ENCODE measurements at places on chromosomes 5 and 9.

DNA sequence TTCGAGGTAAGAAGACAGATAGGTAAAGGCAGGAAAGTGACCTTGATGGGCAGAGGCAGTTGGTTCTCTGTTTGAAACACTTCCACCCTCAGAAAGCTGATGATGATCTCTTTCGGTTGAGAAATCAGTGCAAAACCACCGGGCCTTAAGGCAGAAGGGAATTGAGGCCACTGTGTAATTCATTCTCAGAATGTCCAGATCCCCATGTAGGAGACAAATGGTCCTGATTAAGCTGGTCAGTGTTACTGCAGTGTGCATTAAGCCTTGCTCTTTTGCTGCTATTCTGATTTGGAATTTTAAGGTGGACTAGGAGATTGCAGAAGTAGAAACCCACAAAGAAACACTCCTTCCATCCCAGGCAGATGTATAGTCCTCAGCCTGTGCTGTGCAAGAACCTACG is 255.2 kb downstream of the ARHGAP26 start:
- no peak overlapping the region for H3K27ac ChIP-seq
- no peak overlapping the region for H3K4me3 ChIP-seq
- H3K27me3 ChIP-seq: no peaks in the 10 kb centered on the region
- no peak for DNase-seq
- H3K36me3 ChIP-seq: no peaks in the 10 kb centered on the region

GRCh38 chr5:39941416-39941815 is 516.6 kb upstream of the DAB2 start:
- H3K27me3 ChIP-seq: no peaks in the 10 kb centered on the region
- DNase-seq: no peak
- no peaks in the 10 kb centered on the region for H3K36me3 ChIP-seq
- H3K4me1 ChIP-seq: no peaks in the 10 kb centered on the region
- H3K4me3 ChIP-seq: no peak overlapping the region

- H3K27me3 ChIP-seq: no peaks in the 10 kb centered on the region
- no peak overlapping the region for H3K4me3 ChIP-seq
- no peak for DNase-seq
- H3K27ac ChIP-seq: peak overlapping the region; percentile 94
- H3K36me3 ChIP-seq: no peaks in the 10 kb centered on the region
Measured at GRCh38 chr9:89522959-89523285, 25.0 kb upstream of the SEMA4D start.

GRCh38 chr5:6459896-6460295 is 11.2 kb downstream of the UBE2QL1 start:
- H3K27me3 ChIP-seq: no peaks in the 10 kb centered on the region
- no peak overlapping the region for H3K27ac ChIP-seq
- H3K4me3 ChIP-seq: no peak overlapping the region

DNA sequence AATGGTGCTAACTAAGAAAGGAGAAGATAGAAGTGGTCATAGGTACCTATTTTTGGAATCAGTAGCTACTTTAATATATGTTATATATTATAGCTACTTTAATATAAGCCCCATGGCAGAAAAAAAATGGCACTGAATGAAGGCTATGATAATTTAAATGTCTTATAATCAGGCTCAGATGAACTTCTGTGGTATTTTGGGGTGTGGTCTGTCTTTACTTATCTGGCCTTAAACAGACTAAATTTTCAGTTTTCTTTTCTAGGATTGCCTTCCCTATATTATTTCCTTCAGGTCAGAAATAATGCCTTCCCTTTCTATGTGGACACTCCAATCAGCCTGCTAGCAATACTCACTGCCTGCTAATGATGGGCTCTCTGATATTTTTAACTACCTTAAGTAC is 292.3 kb downstream of the SLF1 start:
- DNase-seq: no peak
- no peaks in the 10 kb centered on the region for H3K36me3 ChIP-seq

DNA sequence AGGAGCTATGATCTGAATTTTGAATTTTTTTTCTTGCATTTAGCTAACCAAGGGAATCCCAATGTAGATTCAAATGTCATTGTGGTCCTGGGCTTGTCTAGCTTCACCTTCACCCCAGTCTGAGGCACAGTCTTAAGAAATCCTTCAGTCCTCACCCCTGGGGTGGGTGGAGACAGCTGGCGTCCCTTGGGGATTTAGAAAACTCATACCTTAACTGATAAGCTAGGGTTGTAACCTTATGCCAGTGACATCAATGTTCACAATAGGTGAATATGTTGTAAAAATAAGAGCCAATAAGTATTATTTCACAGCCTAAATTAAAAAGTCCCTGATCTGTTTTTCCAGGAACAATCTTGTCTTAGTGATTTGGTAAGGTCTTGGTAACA is 4.6 kb downstream of the ISOC1 start:
- H3K4me1 ChIP-seq: peaks cover 7% of the 10 kb centered on the region
- no peak overlapping the region for H3K27ac ChIP-seq
- no peak for DNase-seq

GRCh38 chr5:41921874-41922273 is 3.2 kb upstream of the FBXO4 start:
- no peak for DNase-seq
- H3K36me3 ChIP-seq: peaks cover 6% of the 10 kb centered on the region
- no peaks in the 10 kb centered on the region for H3K27me3 ChIP-seq
- no peak overlapping the region for H3K4me3 ChIP-seq
- H3K4me1 ChIP-seq: peaks cover 21% of the 10 kb centered on the region
- no peak overlapping the region for H3K27ac ChIP-seq

- H3K27me3 ChIP-seq: no peaks in the 10 kb centered on the region
- H3K4me3 ChIP-seq: no peak overlapping the region
- no peaks in the 10 kb centered on the region for H3K4me1 ChIP-seq
- H3K27ac ChIP-seq: no peak overlapping the region
Measured at GRCh38 chr5:76125888-76126287, 42.7 kb downstream of the SV2C start.

- H3K4me3 ChIP-seq: no peak within 1 kb of the TSS
- no peak within 1 kb of the TSS for H3K27ac ChIP-seq
- H3K36me3 ChIP-seq: no peaks in the 10 kb centered on the region
- DNase-seq: no peak
- H3K4me1 ChIP-seq: no peaks in the 10 kb centered on the region
Measured at GRCh38 chr5:150640311-150641005, at the start of gene SYNPO. TSS of gene SYNPO (plus strand) at chr5:150640660. CDS start at chr5:150648276, 7,616 bp downstream.

DNA sequence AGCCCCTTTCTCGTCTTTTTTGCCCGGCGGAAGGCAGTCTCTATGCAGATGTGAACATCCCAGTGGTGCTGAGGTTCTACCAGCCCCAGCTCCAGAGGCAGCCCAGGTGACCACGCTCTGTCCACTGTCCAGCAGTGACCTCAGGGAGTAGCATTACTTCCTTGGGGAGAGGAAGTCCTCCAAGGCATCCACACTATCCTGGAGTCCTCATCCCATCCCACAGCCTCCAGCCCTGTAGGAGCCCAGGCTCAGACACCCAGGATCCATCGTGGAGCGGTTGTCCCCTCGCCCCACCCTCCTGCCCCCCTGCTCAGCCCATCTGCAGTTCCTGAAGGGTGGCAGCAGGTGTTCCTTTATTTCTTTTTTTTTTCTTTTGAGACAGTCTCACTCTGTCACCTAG is 294.5 kb upstream of the IRX4 start:
- no peak for DNase-seq
- H3K36me3 ChIP-seq: no peaks in the 10 kb centered on the region
- H3K4me1 ChIP-seq: no peaks in the 10 kb centered on the region
- H3K4me3 ChIP-seq: no peak overlapping the region
- H3K27me3 ChIP-seq: no peaks in the 10 kb centered on the region

DNA sequence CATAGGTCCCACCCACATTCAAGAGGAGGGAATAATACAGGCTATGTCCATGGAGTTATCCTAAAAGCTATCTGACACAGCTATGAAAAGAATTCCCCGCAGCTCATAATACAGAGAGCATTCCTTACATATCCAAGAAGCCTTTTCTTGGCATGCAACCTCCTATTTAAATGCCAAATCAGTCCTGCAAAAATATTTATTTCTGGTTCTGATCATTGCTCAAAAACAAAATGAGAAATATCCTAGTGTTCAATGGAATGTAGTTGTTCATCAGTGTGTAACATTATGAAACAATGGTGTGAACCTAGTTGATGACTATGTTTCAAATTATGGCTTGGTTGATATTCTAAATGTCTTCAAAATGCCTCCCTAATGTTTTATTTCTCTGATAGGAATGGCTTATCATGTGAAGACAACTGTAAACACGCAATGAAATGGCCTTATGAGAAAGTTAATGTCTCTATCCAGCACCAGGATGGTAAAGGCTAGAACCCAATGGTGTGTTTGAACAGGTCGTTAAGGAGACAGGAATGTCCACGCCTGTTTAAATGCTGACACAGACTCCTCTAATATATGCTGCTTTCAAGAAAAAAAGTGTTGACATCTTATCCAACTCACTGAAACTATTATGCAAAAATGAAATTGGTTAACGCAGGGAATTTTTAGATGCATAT is 126.7 kb upstream of the CDH6 start:
- H3K4me3 ChIP-seq: no peak overlapping the region
- no peaks in the 10 kb centered on the region for H3K27me3 ChIP-seq
- H3K4me1 ChIP-seq: no peaks in the 10 kb centered on the region
- H3K36me3 ChIP-seq: no peaks in the 10 kb centered on the region
- H3K27ac ChIP-seq: no peak overlapping the region
- DNase-seq: no peak

DNA sequence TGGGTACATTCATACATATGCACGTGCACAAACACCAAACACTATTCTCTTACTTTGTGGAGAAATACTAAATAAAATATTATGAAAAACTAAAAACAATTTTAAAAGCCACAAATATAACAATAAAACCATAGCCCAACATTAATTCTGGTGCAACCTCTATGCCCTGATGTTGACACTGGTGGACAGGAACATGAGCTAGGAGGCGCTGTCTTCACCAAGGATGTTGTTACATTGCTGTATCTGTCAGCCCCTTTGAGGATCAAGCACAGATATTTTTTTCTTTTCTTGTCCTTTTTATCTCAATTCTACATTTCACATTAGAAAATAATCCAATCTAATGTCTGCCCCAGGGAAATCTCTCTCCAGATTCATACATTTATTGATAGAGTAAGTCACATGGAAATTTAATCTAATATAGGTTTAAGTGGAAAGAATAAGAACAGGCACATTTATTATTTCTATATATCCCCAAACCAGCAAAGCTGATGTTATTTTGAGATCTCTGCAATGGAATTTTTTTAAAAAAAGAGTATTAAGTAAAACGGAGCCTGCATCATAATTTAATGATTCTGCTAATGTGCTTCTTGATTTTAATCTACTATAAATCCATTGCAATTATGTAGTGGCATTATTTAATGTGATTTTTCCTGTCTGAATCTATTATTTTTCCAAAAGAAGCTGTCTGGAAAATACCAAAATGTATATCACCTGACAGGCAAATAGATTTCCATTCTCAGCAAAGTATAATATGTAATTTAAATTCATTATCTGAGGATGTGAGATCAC is 716.5 kb downstream of the MTRR start:
- no peak for DNase-seq
- no peaks in the 10 kb centered on the region for H3K27me3 ChIP-seq
- H3K4me1 ChIP-seq: no peaks in the 10 kb centered on the region
- no peak overlapping the region for H3K4me3 ChIP-seq
- no peaks in the 10 kb centered on the region for H3K36me3 ChIP-seq

DNA sequence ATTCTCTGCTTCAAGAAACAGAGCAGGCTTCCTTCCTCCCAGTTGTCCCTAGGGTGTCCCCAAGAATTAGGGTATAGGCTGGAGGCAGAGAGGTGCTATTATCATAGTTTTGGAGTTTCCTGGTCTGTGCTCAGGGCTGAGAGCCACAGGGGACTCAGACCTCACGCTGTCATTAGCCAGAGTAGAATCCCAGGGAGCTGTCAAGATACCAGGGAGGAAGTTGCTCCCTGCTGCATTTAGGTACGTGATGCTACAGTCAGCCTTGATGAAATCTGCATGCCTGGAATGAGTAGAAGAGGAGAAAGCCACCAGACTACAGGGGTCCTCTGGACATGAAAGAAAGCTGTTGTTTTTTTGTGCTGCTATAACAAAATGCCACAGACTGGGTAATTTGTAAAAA is 273.2 kb downstream of the SH3GL2 start:
- no peaks in the 10 kb centered on the region for H3K4me1 ChIP-seq
- H3K27ac ChIP-seq: no peak overlapping the region
- H3K27me3 ChIP-seq: no peaks in the 10 kb centered on the region

GRCh38 chr5:137921931-137922330 is 32.7 kb downstream of the PKD2L2 start:
- H3K36me3 ChIP-seq: no peaks in the 10 kb centered on the region
- DNase-seq: no peak
- H3K4me1 ChIP-seq: no peaks in the 10 kb centered on the region
- no peaks in the 10 kb centered on the region for H3K27me3 ChIP-seq

GRCh38 chr5:169711551-169712225 is 74.6 kb downstream of the DOCK2 start:
- H3K36me3 ChIP-seq: no peaks in the 10 kb centered on the region
- no peak overlapping the region for H3K4me3 ChIP-seq
- no peak for DNase-seq
- no peak overlapping the region for H3K27ac ChIP-seq
- no peaks in the 10 kb centered on the region for H3K4me1 ChIP-seq
- H3K27me3 ChIP-seq: no peaks in the 10 kb centered on the region

DNA sequence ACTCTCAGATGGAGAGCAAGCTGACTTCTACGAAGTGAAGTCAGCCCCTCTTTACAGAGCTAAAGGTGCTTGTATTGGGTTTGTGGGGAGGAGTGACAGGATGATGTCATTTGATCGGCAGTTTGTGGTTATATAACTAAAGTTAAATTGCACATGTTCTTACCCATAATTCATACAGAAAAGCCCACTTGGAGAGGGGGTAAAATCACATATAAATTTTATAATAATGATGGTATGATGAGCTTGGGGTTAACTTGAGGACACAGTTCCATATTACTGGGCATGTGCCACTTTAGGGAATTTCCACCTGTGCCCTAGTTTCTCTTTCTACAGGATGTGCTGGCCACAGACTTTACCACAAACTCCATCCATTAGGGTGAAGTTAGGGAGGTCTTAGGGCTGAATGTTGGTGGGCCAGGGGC is 1178.6 kb upstream of the CDH9 start:
- H3K4me3 ChIP-seq: no peak overlapping the region
- H3K4me1 ChIP-seq: no peaks in the 10 kb centered on the region
- DNase-seq: peak; percentile 59
- no peak overlapping the region for H3K27ac ChIP-seq
- no peaks in the 10 kb centered on the region for H3K27me3 ChIP-seq

DNA sequence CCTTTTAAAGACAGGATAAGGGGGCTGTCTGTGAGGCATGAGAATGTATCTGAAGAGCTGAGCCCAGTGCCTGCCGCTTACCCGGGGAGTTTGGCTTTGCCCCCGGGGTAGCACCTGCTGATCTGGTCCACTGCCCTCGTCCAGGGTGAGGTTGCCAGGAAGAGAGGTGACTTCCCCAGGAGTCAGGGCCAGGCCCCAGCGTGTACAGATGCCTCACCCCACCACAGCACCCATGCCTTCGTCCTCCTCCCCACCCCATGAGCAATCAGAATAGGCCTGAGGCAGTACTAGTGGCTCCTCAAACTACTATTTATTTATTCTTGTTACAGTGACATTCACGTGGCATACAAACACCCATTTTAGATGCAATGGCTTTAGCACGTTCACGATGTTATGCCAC is 15.7 kb upstream of the AIF1L start:
- DNase-seq: no peak
- H3K27ac ChIP-seq: no peak overlapping the region
- peaks cover 93% of the 10 kb centered on the region for H3K27me3 ChIP-seq
- H3K36me3 ChIP-seq: no peaks in the 10 kb centered on the region

Measured in MM.1S (cell line).